ENCODE measurements at places on chromosomes 11 and 22.

- DNase-seq = no peak
Measured at GRCh38 chr22:26066534-26066933, 102.7 kb upstream of the SEZ6L start.

GRCh38 chr22:49942565-49943404, 17.8 kb upstream of the PIM3 start:
- no peak for DNase-seq

- no peak for DNase-seq
Measured at GRCh38 chr11:97622795-97623194, 1233.0 kb downstream of the JRKL start.

GRCh38 chr22:35568751-35569739, 28.4 kb downstream of the RASD2 start:
- DNase-seq = no peak

DNA sequence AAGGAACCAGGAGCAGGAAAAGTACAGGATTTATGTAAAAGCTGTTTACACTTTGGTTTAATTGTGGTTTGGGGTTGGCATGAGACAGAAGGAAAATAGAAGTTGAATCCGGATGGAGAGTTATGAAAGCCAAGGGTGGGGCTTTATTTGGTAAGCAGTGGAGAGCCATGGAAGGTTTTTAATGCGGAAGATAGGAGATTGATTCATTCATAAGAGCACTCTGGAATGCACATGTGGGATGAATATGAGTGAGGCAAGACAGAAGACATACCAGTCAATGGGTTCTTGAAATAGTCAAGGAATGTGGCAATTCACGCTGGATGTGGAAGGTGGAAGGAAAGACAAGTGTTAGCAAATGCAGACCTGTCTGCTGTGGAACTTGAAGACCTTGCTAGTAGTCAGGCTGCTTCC, 9.3 kb upstream of the GLB1L3 start:
- no peak for DNase-seq

- no peak for DNase-seq
Measured at GRCh38 chr11:60873533-60873932, 6.2 kb downstream of the ZP1 start.

- DNase-seq = no peak
Measured at GRCh38 chr11:114062272-114062671, 2.8 kb downstream of the ZBTB16 start.

DNA sequence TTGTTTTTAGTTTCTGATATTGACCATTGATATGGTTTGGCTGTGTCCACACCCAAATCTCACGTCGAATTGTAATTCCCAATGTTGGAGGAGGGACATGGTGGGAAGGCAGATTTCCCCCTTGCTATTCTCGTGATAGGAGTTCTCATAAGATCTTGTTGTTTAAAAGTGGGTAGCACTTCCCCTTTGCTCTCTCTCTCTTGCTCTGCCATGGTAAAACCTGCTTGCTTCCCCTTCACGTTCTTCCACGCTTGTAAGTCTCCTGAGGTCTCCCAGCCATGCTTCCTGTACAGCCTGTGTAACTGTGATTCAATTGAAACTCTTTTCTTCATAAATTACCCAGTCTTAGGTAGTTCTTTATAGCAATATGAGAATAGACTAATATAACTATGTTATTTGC, 203.6 kb upstream of the CHORDC1 start:
- no peak for DNase-seq

- no peak for DNase-seq
Measured at GRCh38 chr11:83971063-83971462, 684.9 kb upstream of the CCDC90B start.

DNA sequence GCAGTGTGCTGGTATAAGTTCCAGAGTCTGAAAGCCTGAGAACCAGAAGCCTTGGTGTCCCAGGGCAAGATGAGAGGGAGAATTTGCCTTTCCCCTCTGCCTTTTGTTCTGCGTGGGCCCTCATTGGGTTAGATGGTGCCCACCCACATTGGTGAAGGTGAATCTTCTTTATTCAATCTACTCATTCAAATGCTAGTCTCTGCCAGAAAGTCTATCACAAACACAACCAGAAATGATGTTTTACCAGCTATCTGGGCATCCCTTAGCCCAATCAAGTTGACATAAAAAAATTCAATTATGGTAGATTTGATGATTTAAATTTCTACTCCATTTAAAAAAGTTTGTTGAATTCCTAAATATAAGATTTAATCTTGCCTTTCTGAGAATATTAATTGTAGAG, 22.2 kb downstream of the CSTPP1 start:
- DNase-seq = no peak

- DNase-seq = no peak
Measured at GRCh38 chr11:17578958-17579357, 31.9 kb downstream of the OTOG start.

DNA sequence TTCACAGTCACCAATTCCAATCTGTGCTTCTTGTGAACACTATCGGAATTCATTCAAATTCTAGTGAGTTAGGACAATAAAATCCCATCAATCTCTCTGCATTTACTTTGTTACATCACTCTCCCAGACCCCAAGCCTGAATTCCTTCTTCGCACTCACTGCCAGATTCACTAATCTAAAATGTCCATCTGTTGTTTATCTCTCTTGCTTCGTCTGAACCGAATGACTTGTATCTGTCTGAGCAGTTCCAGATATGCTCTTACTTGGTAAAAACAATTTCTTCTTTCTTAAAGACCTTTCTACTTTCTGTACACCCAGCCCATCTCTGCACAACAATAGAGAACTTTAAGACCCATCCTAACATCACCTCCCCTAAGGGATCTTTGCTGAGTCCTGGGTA, 7.0 kb downstream of the MMP10 start:
- DNase-seq = no peak

DNA sequence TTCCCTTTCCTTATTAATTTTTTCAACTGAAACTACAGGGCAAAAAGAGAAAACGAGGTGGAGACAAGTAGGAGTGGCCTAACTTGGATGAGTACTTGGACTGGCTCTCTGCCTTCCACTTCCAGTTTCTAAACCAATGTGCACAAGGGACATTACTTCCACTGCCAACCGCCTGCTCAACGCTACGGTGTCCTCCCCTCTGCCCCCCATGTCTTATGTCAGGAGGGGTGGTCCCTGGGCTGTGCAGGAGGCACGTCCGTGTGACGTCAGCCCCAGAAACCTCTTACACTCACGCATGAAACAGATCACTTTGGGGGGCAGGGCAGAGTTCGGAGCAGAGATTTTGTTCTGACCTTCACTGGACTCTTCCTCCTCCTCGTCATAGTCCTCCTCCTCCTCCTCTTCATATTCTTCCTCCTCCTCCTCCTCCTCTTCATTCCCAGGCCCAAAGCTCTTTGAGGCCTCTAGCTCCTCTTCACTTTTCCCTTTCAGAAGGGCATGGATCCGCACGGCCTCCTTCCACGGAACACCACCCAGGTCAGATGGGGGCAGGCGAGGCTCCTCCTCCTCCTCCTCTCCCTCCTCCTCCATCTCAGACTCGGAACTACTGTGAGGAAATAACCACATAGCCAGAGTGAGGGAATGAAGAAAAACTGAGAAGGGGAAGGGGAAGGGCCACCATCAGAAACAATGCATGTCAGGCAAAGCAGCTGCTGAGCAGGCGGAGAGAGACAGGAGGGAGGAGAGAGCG, 57.4 kb upstream of the BID start:
- no peak for DNase-seq

- DNase-seq = no peak
Measured at GRCh38 chr22:27422442-27422841, 379.1 kb downstream of the MN1 start.

GRCh38 chr11:125399945-125400344, 96.1 kb downstream of the FEZ1 start:
- no peak for DNase-seq

DNA sequence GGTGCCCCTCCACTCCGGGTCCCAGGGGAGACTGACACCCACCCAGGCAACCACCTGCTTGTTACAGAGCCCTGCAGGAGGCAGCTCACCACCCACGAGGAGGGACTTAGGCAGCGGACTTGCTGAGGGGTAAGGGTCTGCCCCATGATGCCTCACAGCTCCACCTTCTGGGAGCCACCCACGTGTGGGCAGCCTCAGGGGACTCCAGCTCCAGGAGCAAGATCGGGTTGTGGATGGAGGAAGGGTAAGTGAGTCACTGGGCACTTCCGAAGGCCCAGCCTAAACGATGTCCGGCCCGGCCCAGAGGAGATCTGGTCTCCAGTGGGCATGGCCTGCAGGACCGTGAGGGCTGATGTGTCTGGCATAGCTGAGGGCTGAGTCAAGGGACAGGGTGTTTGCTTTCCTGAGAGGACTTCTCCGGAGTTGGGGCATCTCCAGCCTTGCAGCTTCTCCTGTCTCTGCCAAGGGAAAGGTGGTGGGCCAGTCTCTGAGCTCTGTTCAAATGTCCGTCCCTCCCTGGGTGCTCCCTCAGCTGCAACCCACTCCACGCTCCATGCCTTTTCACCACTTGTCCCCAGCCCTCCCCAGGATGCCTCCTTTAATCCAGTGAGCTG, 32.3 kb upstream of the P2RY2 start:
- DNase-seq = no peak
